ENCODE measurements at places on chromosomes 1 and 21. TPM values are rescaled to one million over a fixed set of nuclear protein-coding genes. Genes with fewer than 3 reads are reported as not detected.

The AMY1B gene
- total RNA-seq: not detected

GRCh38 chr21:33578959-33579542 lies 9.4 kb downstream of the DONSON start:
- no peak for DNase-seq

- no peak for DNase-seq
Observed at GRCh38 chr1:207088701-207089626, at the start of gene C4BPB. C4BPB (plus strand) TSS chr1:207088860; CDS start chr1:207089532, 672 bp downstream.

DNA sequence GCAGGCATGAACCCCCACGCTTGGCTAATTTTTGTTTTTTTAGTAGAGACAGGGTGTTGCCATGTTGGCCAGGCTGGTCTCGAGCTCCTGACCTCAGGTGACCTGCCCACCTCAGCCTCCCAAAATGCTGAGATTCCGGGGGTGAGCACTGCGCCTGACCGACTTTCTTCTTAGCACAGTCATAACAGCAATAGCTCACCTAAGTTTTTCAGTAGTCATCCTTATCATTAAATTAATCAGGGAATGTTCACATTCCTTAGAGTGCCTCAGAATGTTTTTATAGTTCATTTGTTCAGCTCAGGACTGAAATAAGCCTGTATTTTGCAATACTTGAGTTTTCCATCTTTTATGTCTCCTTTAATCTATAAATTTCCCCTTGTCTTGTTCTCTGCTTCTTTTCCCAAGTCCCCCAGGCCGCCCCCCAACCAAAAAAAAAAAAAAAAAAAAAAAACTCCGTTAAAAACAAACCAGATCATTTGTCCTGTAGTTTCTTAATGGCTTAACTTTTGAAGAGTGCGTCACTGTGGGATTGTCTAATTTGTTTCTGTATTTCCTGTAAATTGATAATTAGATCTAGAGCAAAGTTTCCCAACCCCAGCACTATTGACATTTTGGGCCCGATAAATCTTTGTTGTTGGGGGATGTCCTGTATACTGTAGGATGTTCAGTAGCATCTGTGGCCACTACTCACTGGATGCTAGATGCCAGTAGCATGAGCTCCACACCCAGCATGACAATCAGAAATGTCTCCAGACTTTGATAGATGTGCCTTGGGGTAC lies 120.7 kb downstream of the ITSN1 start:
- DNase-seq: no peak

- no peak for DNase-seq
Observed at GRCh38 chr1:187481581-187482148, 652.9 kb downstream of the PLA2G4A start.

DNA sequence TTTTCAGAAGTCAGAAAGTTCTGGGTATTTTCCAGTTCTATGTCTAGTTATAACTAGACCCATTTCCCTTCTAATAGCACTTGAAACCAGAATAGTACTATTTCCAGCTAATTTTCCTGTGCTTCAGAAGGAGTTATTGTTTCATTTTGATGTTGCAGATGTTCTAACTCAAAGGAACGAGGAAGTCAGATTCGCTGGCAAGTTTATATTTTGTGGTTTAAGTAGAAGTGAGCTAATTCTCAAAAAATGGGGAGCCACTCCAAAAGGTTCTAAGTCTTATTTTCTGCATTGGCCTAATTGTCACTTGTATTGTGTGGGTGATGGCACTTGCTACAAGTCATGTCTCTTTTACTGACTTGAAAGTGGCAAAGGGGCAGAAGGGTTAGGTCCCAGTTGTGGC lies 18.1 kb downstream of the CCDC185 start:
- no peak for DNase-seq

DNA sequence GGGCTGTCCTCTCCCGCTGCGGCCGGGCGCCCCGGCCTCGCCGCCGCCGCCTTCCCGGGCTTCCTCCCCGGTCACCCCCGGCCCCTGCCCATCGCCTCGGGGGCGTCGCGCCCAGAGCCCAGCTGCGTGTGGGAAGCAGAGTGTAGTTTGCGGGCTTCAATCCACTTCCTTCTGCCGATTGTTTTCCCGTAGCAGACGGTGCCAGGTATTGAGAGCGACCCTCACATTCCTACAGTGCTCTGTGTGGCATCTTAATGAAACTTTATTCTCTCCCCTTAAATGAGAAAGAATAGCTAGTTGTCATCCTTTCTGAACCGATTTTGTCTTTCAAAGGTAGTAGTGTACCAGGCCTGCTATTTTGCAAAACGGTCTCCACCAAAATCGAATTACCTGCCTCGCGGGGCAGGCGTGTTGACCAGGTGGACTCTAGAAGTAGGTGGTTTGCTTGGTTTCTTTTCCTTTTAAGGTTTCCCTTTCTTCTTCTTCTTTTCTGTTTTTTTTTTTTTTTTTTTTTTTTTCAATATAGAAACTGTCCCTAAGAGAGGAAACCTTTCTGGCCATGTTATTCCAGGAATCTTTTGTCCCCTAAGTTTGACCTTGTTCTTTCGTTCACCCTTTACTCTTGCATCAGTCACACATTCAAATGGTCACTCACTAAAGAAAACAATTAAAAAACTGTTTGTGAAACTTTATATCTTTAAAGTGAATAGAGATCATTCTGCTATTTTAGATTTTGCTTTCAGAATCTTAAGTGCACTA lies 881 bp downstream of the USP25 start:
- peak; percentile 77 for DNase-seq

DNA sequence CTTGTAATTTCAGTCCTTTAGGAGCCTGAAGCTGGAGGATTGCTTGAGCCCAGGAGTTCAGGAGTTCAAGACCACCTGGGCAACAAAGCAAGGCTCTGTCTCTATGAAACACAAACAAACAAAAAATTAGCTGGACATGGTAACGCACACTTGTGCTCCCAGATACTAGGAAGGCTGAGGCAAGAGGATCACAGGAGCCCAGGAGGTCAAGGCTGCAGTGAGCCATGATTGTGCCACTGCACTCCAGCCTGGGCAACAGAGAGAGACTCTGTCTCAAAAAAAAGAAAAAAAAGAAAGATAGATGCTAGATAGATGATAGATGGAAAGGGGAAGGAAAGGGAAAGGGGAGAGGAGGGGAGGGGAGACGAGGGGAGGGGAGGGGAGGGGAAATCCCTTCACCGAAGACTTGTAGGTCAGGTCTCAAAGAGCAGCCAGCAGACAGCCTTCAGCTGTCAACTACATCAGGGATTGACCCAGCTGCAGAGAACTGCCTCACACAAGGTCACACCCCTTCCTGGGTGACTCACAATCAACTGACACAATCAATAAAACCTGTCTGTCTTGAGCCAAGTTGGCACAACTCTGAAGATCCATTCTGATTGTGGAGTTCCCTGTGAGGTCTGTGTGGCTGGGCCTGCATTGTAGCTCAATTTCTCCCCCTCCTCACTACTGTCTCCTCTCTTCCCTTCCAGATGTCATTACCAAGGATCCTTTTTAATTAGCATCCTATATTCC lies 200.6 kb downstream of the RGS7 start:
- no peak for DNase-seq

DNA sequence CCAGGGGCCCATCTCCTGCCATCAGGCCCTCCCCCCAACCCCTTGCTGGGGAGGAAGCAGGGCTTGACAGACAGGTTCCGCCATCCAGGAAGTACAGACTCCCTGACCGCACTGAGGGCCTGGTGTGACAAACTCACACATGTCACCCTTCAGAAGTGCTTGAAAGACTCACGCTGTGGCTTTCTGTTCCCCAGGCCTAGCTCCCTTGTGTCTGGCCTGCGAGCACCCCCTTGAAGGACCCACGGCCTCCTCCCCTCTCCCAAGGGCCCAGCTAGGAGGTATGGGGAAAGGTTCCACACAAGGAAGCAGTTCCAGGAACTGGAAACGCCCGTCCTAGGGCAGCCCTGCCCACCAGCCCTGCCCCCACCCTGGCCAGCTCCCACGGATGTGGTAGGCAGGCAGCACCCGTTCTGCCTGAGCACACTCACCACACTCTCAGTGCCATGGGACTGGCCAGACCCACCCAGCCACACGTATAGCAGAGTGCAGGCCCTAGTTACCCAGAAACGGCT lies 26.7 kb downstream of the SLC2A1 start:
- peak; percentile 76 for DNase-seq

DNA sequence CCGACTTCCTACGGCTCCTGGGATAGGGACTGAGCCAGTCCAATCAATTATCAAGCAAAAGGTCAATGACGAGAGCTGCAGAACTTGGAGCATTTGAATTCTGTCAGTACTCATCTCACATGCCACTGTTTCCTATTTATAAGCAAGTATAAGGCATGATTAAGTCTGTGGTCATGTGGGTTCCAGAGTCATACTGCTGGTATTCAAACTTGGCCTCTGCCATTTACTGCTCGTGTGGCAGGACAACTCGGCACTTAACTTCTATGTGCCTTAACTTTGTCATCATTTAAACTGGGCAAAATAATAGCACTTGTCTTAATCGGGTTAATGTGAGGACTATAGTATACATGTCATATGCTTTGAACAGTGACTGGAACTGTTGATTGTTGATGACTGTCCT lies 44.9 kb upstream of the TNFSF18 start:
- DNase-seq: no peak

The PAQR6 gene
- 0.73 TPM for total RNA-seq

The TMPRSS15 gene
- total RNA-seq: not detected

- DNase-seq: no peak
Observed at GRCh38 chr1:226411619-226412018, 3.7 kb upstream of the PARP1 start.

All from psoas muscle (tissue), 8 donors.